ENCODE measurements at places on chromosomes 13 and 19.

GRCh38 chr13:40878321-40878720 is 88.9 kb downstream of the SLC25A15 start:
- no peak for DNase-seq

DNA sequence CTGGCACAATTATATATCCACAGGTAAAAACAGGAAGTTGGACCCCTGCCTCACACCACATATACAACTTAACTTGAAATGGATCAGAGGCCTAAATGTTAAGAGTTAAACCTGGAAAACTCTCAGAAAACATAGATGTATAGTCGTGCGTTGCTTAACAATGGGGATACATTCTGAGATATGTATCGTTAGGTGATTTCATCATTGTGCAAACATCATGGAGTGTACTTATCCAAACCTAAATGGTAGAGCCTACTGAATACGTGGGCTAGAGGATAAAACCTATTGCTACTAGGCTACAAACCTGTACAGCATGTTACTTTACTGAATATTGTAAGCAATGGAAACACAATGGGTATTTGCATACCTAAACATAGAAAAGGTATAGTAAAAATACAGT is 14.8 kb upstream of the CALM3 start:
- no peak for DNase-seq

DNA sequence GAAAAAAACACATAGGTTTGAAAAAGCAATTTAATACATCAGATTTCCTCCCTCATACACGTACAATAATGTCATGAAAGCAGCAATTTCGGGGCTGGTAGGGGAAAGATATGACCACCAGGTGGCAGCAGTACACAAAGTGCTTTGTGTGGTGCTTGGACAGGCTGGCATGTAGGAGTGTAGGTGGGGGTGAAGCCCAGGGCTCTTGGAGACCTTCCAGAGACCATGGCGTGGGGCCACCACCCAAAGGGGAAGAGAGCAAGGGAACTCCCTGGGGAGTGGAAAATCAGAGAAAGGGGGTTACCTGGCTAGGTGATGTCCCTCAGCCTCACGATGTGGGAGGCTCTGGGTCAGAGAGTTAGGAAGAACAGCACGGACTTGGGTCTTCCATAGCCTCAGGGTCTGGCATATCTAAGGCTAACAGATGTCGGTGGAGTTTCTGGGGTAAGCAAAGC is 11.8 kb upstream of the CCNA1 start:
- peak; percentile 60 for DNase-seq

DNA sequence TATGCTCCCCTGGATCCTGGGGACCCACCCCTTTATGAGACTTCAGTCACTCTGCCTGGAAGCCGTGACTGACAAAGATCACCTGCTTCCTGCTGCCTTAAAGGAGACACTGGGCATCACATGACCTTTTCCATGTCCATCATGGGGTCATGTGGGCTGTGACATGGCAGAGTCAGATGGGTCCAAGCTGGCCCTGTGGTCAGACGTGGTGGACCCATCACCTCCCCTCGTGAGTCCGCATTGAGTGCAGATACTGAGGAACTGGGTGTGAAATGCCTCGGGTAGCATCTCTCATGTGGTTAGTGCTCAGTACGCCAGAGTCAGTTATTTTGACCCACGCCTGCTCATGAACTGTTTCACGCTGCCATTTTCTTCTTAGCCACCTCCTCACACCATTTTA is 27.1 kb downstream of the NKPD1 start:
- DNase-seq = no peak

GRCh38 chr19:54449701-54450069 is 686 bp downstream of the LENG8 start:
- no peak for DNase-seq

DNA sequence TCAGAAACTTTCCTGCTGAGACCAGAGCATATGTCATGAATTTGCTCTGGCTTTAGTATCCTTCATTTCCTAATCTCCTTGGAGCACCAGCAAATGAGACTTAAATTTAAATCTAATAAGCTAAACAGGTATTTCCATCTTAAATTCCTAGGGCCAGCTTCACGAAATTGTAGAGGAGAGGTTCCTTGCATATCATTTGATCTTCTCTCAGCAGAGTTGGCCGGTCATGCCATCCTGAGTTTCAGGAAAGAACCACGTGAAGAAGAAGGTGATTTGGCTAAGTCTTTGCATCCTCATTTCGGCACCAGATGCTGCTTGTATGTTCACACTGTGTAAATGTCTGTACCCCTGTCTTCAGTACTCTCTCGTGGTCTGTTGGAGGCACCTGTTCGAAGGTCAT is 370.4 kb upstream of the NBEA start:
- no peak for DNase-seq

GRCh38 chr19:41799444-41800000 is 3.1 kb downstream of the CEACAM3 start:
- DNase-seq = no peak

DNA sequence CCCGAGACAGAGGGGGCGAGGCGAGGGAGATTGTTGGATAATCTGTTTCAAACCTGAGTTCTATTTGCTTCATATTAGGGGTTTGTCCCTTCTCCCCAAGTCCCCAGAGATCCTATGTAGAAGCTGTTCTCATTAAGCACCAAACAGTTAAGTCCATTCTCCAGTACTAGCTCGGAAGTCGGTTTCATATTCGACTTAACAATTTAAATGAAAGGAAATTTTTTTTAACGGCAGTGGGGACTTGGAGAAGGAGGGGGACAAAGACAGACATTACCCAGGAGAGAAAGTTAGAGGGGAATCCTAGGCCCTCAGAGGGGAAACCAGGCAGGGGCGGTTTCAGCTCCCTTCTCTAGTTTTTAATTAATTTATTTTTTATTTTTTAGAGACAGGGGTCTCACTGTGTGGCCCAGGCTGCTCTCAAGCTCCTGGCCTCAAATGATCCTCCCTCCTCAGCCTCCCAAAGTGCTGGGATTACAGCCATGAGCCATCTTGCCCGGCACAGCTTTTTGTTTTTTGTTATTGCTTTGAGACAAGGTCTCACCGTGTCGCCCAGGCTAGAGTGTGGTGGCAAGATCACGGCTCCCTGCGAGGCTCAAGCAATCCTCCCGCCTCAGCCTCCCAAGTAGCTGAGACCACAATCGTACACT is 13.7 kb upstream of the TLE2 start:
- no peak for DNase-seq

DNA sequence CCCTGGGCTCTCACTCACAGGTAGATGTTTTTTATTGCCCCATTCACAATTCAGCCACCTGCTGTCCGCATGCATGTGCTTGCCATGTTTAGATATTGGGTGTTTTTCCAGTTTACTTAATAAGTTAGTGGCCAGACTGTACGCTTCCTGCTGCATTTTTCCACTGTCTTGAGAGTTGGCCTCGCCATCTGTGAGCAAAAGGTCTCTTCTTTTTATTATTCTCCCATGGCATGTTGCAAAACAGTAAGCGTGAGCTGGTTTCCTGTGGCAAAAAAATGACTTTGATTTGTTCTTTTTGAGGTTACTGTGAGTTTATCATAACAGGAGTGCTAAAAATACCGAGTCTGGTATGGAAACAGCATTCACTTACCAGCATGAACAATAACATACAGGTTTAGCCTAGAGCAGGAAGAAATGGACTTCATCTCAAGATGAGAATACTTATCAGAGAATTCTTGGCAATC is 46.0 kb downstream of the SAE1 start:
- no peak for DNase-seq

GRCh38 chr19:20453425-20453935 is 112.1 kb downstream of the ZNF737 start:
- no peak for DNase-seq

GRCh38 chr19:3338541-3339181 is 27.7 kb upstream of the NFIC start:
- peak; percentile 82 for DNase-seq

GRCh38 chr13:43883631-43884030 is 3.9 kb downstream of the LACC1 start:
- DNase-seq = no peak

- DNase-seq = peak; percentile 72
Observed at GRCh38 chr19:49056101-49056901, 1.2 kb downstream of the CGB7 start.

DNA sequence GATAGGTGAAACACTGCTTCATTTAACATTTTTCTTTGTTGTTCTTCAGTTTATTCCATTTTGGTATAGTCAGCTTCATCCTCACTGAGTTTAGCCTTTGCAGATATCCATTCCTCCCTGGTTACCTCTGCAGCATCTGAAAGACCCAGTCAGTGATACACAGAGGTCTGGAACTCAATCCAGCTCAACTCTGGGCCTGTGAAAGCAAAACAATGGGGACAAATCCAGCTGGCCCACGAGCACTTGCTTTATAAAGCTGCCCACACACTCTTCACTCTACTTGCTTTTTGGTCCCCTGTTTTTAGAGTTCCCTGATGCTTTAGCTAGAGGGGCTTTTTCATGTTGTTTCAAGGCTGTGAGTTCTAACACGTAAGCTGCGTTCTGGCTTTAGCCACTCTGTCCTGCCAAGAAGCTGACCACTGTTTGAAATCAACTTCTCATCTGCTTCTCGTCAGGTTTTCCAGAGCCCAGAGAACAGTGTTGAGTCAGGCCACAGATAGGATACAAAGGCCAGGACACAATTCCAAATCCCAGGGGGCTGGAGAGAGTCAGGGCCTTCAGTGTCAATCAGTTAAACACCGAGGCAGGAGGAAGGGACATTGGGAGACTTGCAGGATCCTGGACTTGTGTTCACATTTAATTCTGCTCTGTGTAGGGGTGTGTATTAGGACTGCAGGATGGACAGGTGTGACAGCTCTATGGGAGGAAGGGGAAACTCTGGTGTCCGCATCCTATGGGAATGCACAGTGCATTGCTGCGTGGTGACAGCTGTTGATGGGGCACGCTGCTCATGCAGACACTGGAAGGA is 83.5 kb upstream of the RNF113B start:
- no peak for DNase-seq

DNA sequence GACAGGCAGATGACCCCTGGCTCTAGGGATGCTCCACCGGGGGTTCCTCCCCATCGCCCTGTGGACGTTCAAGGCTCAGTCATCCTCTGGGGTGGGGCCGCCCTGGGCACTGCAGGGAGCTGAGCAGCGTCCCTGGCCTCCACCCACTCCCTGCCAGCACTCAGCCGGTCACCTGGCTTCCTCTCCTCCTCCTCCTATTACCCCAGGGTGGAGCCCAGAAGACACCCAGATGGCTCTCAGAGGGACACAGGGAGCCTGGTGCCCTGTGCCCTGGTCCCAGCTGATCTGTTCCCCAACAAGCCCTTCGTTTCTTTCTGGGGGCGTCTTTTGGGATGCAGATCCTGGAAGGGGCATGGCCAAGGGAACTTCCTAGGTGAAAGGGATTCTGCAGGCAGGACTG is 3.7 kb upstream of the MKNK2 start:
- no peak for DNase-seq

GRCh38 chr13:66723576-66723975 is 506.6 kb downstream of the PCDH9 start:
- no peak for DNase-seq

DNA sequence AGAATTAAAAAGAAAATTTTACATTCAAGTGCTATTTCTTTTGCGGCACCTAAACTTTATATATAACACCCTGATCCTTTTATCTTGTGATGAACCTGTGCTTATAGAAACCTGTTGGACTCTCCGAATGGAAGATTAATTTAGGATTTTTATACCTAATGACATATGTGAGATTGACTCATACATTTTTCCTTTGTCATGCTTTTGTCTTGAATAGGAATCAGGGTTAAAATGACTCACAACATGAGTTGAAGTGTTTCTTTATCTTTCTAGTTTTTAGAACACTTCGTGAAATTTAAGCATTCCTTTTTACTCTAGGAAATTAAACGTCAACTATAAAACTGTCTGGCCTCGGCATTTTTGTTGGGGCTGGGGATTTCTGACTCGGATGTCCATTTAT is 378.9 kb downstream of the PCDH20 start:
- DNase-seq = no peak

DNA sequence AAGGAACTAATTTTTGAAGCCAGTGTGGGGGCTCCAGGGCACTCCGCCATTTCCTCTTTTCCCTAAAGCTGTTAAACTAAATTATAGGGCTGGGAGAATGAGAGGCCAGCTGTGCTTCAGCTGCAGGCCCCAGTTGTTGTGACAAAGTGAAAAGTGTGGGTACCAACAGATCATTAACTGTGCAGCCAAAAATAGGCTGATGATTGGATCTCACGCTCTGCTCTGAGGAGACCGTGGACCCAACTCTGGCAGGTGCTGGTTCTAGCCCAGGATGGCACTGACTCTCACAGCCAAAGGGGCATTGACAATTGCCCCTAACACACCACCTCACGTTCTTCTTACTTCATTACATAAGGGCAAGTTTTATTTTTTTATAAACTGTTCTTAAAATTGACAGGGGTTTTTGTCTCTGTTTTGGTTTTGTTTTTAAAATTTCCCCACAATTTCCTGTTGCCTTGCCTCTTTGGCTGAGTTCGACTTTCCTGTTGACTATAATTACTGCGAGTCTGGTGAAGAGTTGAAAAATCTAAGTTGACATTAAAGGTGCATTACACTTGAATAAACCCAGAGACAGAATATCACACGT is 391.0 kb downstream of the FGF9 start:
- DNase-seq = no peak

DNA sequence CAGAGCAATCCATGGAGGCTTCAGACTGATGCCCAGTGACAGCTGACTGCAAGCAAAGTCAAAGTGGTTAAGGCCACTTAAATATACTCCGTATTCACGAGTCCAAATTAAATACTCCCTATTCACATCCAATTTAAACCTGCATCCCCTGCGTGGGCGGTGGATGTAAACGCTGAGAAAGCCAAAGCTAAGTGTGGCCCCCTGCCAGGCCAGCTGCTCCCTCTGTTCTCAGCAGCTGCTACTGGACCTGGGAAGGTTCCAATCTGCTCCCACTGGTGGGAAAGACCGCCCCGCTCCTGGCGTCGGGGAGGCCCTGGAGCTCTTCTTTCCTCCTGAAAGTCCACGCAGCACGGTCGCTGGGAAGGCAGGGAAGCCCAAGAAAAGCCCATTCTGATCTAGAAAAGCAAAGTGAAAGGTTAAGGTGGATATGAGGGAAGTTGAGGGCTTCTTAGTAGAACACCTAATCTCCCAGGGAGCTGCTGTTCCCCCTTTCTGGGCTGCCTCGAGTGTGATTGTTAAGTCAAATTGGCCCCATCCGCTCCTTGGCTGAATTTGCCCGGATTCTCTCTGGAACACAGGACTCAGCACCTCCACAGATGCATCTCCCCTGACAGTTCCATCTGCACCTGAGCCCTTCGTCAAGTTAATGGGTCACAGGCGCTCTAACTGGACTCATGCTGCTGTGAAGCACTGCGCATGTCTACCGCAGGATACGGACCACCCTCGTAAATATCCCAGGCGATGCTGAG is 205.5 kb downstream of the USP12 start:
- peak; percentile 69 for DNase-seq

GRCh38 chr19:40585241-40585981 is 8.7 kb downstream of the SHKBP1 start:
- no peak for DNase-seq

- no peak for DNase-seq
Observed at GRCh38 chr13:59893266-59893665, 270.5 kb downstream of the DIAPH3 start.

GRCh38 chr19:45424191-45425058 is 708 bp upstream of the ERCC1 start:
- DNase-seq = peak; percentile 67

All from right lobe of liver (tissue), 6 donors.